EH (cell line): ENCODE measurements at places on chromosomes 2 and 18.
A peak's percentile ranks its signal among the peaks of the same experiment; 100 is the strongest.

- DNase-seq: peak; percentile 60
These were observed 110.0 kb downstream of the TCF4 start for GRCh38 chr18:55477860-55478581.

- DNase-seq: no peak
These were observed 10.3 kb downstream of the ALPI start for GRCh38 chr2:232466221-232466620.

DNA sequence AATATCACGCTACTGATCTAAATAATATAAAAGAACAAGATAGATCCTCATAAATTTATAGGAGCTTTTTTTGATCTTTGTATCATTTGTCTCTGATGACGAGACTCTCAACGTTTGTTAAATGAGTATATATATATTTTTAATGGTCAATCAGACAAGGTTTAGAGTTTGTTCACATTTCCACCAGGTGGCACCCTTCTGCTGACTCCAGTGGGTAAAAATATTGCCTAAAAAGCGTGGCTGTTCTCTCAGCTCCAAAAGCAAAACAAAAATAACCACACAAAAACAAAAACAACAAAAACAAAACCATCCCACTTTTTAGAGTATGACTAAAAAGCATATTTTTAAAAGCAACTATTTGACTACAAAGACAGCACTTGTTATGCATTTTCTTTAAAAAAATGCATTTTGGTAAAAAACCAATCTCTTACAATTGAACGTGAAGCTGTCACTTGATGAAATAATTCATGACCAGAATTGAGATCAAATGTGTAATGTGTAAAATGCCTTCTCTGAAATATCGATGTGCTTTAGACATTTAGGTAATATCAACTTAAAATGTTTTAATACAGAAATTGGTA is 723.2 kb downstream of the DPP10 start:
- DNase-seq: peak; percentile 9

GRCh38 chr18:2935438-2936192 is 77.3 kb downstream of the LPIN2 start:
- peak; percentile 68 for DNase-seq

DNA sequence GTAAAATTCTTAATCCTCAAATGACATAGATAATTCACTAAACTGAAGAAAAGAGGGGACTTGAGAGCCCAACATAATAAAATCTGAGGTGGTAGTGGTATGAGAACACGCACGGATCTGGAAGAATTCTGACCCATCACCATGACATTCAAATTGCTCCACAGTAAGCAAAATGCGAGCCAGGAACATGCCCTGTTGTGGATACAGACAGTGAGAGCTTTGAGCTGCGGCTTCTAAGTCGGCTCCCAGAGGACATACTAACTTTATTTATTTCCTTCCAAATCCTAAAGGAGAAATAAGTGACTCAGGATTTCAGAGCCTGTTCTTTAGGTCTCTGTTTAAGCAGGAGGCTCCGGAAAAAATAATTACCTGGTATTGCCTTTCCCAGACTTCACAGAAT is 143.4 kb upstream of the SMAD7 start:
- no peak for DNase-seq

GRCh38 chr2:155377266-155377680 is 678.8 kb downstream of the KCNJ3 start:
- peak; percentile 21 for DNase-seq

- DNase-seq: no peak
These were observed 814.2 kb upstream of the SLC39A10 start for GRCh38 chr2:194842871-194843270.

DNA sequence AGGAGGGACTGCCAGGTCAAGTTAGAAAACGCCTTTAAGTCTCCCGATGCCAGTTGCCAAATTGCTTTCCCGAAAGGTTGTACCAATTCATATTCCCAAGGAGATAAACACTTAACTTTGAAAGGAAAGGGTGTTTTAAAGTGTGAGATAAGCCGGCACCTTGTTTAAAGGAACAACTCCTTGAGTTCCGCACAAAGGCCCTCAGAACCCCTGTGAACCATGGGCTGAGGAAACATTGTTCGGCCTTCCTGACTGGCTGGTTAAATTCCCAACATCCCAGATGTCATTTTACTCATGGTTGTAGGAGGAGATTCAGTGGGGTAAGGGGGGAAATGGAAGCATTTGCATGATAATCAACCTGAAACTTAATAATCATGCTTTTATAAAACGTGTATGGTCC is 126.6 kb downstream of the BCL11A start:
- no peak for DNase-seq

DNA sequence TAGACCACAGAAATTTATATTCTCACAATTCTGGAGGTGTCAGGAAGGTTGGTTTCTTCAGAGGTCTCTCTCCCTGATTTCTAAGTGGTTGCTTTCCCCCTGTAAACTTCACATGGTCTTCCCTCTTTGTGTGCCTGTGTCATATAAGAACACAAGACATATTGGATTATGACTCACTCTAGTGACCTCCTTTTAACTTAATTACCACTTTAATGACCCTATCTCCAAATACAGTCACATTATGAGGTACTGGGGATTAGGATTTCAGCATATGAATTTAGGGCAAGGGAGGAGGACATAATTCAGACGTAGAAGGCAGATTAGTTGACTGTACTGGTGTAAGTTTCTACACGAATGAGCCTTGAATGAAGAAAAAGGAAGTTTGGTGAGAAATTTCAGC is 38.2 kb upstream of the EPHA4 start:
- DNase-seq: peak; percentile 1

- peak; percentile 98 for DNase-seq
These were observed 29.2 kb upstream of the PPP4R1 start for GRCh38 chr18:9643549-9643948.

DNA sequence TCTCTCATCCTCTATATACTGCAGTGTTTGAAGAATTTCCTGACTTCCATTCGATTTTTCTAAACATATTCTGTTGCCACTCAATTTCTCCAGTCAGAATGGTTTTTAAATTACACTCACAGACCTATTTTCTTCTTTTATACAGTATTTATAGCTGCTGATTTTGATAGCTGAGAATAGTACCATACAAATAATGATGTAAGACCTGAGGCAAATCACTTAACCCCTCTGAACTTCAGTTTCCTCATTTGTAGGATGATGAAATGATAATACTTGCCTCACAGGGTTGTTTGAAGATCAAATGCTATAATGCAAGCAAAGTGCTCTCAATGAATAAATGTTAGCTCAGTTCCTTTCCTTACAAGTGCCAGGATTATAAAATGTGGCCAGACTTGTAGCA is 241.8 kb downstream of the CPS1 start:
- no peak for DNase-seq

DNA sequence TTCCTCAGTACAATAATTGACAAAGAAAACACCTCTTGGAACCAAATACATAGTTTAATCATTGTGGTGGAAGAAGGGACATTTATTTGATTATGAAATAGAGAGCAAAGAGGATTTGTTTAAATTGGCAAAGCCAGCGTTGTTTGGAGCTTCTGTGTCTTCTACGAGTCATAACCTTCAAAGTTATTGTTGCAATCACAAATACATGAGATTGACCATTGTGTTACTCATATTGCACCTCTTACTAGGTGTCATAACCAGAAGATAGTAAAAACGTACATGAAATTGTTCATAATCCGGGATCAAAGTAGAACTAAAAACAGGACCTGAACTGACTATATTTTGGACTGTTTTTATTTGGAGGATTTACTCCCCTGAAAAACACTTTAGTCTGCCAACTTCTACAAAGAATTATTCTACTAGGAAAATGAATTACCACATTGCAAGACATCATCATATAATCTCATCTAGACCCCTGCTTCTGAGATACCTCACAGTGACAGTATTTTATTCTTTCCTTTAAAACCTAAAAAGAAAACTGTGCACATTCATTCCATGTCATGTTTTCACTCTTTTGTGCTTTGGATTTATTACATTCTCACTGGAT is 151.7 kb upstream of the KLF7 start:
- DNase-seq: peak; percentile 65

DNA sequence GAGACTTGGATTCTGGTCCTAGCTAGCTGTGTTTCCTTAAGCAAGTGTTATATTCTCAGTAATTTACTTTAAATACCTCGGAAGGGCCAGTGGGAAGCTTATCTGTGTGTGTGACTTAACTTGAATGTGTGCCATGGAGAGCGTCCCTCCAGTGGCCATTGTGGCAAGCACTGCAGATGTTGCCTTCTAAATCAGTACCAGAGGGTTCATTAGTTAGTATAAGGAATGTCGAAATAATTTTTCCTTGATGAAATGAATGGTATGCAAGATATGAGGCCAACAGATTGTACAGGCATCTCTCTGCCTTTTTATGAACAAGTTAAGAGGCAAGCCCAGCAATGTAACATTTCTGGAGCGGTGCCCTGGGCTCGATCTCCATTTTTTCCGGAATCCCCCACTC is 52.0 kb downstream of the FBXO36 start:
- DNase-seq: peak; percentile 89

DNA sequence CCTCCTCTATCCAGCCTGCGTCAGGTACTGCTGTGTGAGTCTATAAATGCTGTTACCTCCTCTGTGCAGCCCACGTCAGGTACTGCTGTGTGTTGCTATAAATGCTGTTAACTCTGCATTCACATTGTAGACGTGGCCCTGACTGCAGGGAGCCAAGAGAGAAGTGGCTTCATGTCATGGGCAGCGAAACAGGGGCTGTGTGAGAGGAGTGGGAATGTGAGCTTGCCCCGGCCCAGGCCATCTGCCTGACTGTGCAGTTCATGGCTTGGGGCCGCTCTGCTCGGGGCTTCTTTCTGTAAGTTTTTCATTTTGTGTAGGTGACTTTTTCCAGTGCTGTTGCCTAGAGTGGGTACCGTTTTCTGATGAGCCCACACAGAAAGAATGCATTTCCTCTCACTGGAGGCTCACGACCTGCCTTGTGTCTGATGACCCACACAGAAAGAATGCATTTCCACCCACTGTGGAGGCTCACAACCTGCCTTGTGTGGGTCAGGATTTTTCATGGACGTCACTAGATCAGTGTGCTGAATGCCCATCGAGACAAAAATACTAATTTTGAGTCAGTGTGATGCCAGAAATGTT is 104.5 kb downstream of the SNTG2 start:
- peak; percentile 92 for DNase-seq

DNA sequence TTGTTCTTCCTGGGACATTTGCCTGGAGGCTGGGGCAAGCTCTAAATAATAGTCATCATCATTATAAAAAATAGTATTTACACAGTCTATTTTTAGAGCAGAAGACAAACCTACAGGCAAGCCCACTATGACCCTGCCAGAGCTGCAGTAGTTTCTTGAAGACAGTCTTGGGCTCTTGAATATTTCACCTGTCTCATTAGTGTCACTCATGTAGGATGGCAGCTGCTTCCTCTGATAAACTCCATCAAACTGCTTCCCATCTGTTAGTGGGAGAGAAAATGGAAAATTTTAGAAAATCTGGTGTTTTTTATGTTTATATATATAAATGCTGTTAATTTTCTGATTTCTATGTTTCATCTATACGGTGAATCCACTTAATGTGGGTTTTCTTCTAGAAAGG is 8.5 kb upstream of the CYRIA start:
- no peak for DNase-seq

GRCh38 chr2:234846599-234847363 is 105.0 kb upstream of the SH3BP4 start:
- DNase-seq: no peak

GRCh38 chr2:8800821-8801220 is 36.6 kb downstream of the KIDINS220 start:
- DNase-seq: no peak

DNA sequence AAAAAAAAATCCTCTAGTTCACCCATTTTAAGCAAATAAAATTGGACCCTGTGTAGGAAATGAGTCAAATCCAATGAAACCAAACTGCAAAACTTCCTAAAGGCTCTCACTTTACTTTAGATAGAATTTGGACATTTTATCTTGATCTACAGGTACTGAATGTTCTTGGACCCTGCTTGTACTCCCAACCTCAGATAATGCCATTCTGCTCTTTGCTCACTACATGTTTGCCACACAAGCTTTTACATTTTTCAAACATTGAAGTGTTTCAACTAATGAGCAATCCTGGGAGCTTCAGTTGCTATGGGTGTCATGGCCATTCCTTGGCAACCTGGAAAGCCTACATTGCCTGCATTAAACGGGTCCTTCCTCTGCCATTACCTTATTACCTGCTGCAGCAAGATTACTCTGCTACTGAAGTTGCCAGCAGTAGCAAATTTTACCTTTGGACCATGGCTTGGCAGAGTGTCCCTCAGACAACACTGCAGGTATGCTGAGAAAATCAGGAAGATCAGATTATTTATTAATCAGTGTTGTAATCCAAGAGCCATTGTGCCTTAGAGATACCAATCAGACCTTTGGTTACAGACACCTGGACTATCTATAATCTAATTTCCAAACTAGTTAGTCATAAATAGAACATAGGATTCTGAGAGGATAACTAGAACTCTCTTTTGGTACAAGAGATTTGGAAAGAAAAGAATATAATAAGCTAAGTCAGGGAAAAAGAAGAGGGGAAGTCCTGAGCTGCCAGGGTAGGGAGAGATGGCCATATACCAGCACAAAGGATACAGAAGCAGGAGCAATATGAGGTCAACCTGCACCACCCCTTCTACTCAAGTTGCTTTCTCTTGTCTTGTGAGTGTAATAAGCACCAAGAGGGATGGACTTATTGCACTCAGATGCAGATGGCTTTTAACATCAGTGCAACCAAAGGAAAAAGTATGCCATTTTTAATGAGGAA is 293.3 kb upstream of the TFPI start:
- DNase-seq: no peak

DNA sequence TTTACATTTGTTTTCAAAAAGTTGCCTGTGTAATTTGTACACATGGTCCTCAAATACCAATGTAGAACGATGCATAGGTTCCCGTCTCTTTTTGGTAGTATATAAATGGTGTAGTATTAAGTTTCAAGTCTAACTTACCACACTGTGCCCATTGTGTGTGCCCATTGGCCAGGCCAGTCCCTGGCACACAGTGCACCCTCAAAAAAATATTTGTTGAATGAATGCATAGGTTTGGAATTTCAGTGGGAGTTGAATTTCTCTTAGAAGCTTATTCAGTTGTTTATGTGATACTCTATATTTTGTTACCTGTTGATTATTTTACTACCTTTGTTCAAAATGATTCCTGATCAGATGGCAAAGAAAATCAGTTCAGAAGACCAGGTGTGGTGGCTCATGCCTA is 30.1 kb downstream of the IDH1 start:
- no peak for DNase-seq

DNA sequence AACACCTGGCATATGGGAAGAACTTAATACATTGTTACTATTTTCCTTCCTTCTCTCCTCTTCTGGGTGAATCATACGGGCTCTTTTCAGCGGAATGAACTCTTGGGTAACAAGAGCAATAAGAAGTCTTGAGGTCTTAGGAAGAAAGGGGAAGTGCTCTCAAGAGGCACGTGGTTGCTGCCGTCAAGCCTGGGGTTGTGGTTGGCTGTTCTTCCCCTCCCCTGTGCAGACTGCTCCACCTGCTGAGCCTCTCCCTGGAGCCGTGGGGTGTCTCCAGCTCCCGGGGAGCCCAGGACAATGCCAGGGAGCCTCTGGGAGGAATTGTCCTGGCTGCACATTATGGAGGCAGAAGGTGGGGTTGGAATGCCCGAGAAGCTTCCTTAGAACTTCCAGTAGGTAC is 19.4 kb downstream of the TOGARAM2 start:
- DNase-seq: no peak
